ENCODE measurements at places on chromosomes 5 and 9.
A peak's percentile ranks its signal among the peaks of the same experiment; 100 is the strongest.

- peaks cover 12% of the 10 kb centered on the region for H3K36me3 ChIP-seq
- H3K4me3 ChIP-seq = no peak overlapping the region
- DNase-seq = no peak
- no peaks in the 10 kb centered on the region for H3K4me1 ChIP-seq
- no peak overlapping the region for H3K27ac ChIP-seq
These were observed 14.9 kb downstream of the XPA start for GRCh38 chr9:97682242-97682641.

- no peak overlapping the region for H3K27ac ChIP-seq
- peak; percentile 50 for DNase-seq
- no peaks in the 10 kb centered on the region for H3K4me1 ChIP-seq
- no peak overlapping the region for H3K4me3 ChIP-seq
- peaks cover 2% of the 10 kb centered on the region for H3K36me3 ChIP-seq
These were observed 124.9 kb upstream of the RUSC2 start for GRCh38 chr9:35364817-35365585.

DNA sequence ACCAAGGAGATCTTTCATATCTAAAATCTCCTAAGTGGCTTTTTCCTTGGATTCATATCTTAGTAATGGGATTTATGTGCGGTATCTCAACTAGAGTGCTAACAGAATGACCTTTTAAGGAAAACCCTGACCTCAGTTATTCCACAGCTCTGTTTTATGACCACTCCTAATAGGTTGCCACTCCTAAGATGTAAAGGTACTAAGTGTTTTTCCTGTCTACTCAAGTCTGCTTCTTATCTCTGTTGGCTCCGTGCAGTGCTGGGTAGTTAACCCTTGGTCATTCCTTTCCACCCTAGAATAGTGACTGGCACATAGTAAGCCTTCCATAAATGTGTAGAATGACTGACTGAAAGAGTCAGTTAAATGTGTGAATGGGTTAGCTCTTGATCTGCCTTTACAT, 161.4 kb downstream of the DOCK2 start:
- H3K27me3 ChIP-seq = no peaks in the 10 kb centered on the region
- H3K27ac ChIP-seq = no peak overlapping the region
- no peak overlapping the region for H3K4me3 ChIP-seq
- H3K4me1 ChIP-seq = no peaks in the 10 kb centered on the region
- DNase-seq = peak; percentile 3
- no peaks in the 10 kb centered on the region for H3K36me3 ChIP-seq

- H3K27ac ChIP-seq = peak overlapping the region; percentile 49
- H3K4me3 ChIP-seq = peak overlapping the region; percentile 68
- peaks cover 12% of the 10 kb centered on the region for H3K36me3 ChIP-seq
- H3K4me1 ChIP-seq = no peaks in the 10 kb centered on the region
- DNase-seq = peak; percentile 91
These were observed 166.8 kb downstream of the ATP10B start for GRCh38 chr5:160685219-160685618.

DNA sequence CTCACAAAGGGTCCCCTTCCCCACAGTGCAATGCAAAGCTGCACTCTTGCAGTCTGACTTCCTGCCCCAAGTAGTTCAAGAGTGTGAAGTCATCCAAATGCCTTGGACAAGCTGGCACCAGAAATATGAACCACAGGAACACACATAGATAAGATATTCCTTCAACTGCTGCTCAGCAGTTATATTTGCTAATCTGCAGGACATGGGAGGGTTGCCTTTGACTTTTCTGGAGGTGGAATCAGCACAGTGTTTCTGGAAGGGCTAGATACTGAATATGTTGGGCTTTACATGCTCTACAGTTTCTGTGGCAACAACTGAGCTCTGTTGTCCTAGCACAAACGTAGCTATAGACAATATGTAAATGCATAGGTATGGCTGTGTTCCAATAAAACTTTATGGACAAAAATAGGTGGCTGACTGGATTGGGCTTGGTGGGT, 96.7 kb upstream of the PCA3 start:
- peaks cover 8% of the 10 kb centered on the region for H3K36me3 ChIP-seq
- H3K4me1 ChIP-seq = no peaks in the 10 kb centered on the region
- DNase-seq = no peak
- no peak overlapping the region for H3K4me3 ChIP-seq
- no peak overlapping the region for H3K27ac ChIP-seq
- H3K27me3 ChIP-seq = no peaks in the 10 kb centered on the region

GRCh38 chr9:107635803-107636174, 146.2 kb upstream of the KLF4 start:
- no peak overlapping the region for H3K4me3 ChIP-seq
- peak; percentile 39 for DNase-seq
- H3K36me3 ChIP-seq = no peaks in the 10 kb centered on the region
- H3K27me3 ChIP-seq = no peaks in the 10 kb centered on the region

DNA sequence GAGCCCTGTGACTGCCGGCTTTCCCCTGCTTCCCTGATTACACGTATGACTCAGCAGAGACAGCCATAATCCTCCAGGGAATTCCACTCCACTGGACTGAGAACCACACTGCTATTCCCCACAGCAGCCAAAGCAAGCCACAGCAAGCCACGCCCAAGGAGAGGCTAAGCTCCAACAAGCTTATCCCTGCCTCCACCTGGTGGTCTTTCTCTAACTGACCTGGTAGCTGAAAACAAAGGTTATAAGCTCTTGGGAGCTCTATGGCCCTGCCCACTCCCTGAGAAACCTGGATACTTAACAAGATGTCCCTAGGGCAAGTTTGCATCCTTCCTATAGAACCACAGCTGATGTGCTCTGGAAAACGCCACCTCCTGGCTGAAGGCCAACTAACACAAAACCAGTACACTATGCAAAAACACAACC, 613.7 kb upstream of the CDH18 start:
- no peaks in the 10 kb centered on the region for H3K36me3 ChIP-seq
- H3K27ac ChIP-seq = no peak overlapping the region
- no peak overlapping the region for H3K4me3 ChIP-seq
- H3K4me1 ChIP-seq = no peaks in the 10 kb centered on the region

GRCh38 chr9:13919401-13919800, 394.5 kb downstream of the NFIB start:
- no peak overlapping the region for H3K27ac ChIP-seq
- H3K36me3 ChIP-seq = no peaks in the 10 kb centered on the region
- no peak for DNase-seq
- H3K27me3 ChIP-seq = no peaks in the 10 kb centered on the region
- no peak overlapping the region for H3K4me3 ChIP-seq
- no peaks in the 10 kb centered on the region for H3K4me1 ChIP-seq

GRCh38 chr5:84727708-84728107, 343.0 kb upstream of the EDIL3 start:
- H3K4me1 ChIP-seq = no peaks in the 10 kb centered on the region
- DNase-seq = no peak
- no peaks in the 10 kb centered on the region for H3K27me3 ChIP-seq
- H3K4me3 ChIP-seq = no peak overlapping the region
- H3K27ac ChIP-seq = no peak overlapping the region
- H3K36me3 ChIP-seq = no peaks in the 10 kb centered on the region

DNA sequence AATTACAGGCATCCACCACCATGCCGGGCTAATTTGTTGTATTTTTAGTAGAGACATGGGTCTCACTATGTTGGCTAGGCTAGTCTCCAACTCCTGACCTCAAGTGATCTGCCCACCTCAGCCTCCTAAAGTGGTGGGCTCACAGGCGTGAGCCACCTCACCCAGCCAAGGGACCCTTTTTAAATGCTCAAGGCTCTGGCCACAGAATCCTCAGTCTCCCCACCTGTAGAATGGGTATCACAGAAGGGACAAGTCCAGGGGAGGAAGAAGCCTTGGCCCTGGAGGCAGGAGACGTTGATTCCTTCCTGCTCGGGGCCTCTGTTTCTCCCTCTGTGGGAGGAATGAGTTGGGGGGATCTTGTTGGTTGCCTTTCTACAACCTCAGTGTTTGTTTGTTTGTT, 45.7 kb downstream of the GTF3C4 start:
- H3K27me3 ChIP-seq = no peaks in the 10 kb centered on the region
- H3K4me3 ChIP-seq = no peak overlapping the region
- no peaks in the 10 kb centered on the region for H3K36me3 ChIP-seq
- no peak for DNase-seq

DNA sequence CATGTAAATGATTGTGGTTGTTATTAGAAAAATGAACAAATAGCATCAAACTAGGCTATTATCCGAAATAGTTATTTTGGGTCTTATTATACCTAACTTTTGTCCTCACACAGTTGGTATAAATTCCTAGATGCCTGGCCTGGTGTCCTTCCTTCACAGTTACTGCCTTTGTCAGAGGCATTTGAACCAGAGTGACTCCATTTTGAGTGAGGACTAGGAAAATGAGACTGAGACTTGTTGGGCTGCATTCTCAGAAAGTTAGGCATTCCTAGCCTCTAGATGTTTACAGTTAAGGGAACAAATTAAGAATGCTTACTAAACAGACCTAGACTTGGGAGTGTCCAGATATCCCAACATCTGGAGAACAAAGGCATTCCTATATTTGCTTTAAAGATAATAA, 283.5 kb upstream of the C9orf72 start:
- no peaks in the 10 kb centered on the region for H3K27me3 ChIP-seq
- no peak overlapping the region for H3K27ac ChIP-seq
- DNase-seq = no peak
- H3K36me3 ChIP-seq = no peaks in the 10 kb centered on the region
- no peaks in the 10 kb centered on the region for H3K4me1 ChIP-seq

DNA sequence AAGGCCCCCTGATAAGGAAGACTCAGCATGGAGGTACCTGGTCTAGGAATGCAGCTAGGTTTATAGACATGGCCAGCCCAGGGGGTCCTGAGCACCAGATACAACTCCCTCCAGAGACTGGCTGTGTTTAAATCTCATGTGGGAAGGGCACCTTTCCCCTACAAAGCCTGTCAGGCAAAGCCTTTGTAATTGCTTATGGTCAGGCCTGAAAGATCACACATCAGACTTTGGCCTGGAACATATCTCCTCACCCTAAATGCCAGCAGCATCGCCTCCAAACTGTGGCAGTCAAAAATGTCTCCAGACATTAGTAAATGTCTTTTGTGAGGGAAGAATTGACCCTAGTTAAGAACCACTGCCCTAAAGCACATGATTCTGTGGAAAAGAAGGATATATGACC, 51.6 kb upstream of the MACIR start:
- H3K27me3 ChIP-seq = no peaks in the 10 kb centered on the region
- H3K27ac ChIP-seq = no peak overlapping the region
- H3K36me3 ChIP-seq = peaks cover 3% of the 10 kb centered on the region
- H3K4me3 ChIP-seq = no peak overlapping the region
- DNase-seq = no peak

DNA sequence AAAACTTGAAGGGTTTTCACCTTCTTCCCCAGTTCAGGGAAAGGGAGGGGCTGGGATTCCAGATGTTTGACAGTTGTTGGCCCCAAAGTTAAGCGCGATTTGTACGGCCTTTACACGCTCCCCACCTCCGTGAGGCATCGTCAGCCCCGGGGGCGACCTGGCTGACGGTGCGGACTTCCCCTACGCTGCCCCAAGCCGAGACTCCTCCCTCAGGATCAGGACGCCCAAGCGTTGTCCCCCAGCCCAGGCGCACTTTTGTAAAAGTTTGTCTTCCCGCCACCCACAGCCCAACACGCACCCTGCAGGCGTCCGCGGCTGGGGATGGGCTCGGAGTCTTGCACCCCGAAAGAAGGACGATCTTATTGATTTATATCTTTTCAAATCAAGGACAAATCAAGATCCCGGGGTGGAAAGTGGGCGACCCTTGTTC, 713 bp downstream of the MOB3B start:
- H3K4me1 ChIP-seq = no peaks in the 10 kb centered on the region
- peaks cover 3% of the 10 kb centered on the region for H3K36me3 ChIP-seq
- peak; percentile 61 for DNase-seq
- H3K4me3 ChIP-seq = peak overlapping the region; percentile 82
- H3K27me3 ChIP-seq = no peaks in the 10 kb centered on the region

- H3K36me3 ChIP-seq = no peaks in the 10 kb centered on the region
- H3K4me3 ChIP-seq = no peak overlapping the region
- no peak overlapping the region for H3K27ac ChIP-seq
- H3K4me1 ChIP-seq = no peaks in the 10 kb centered on the region
- DNase-seq = peak; percentile 61
These were observed 173.0 kb upstream of the DAPK1 start for GRCh38 chr9:87324613-87325194.

GRCh38 chr9:106500171-106500570, 362.8 kb upstream of the ZNF462 start:
- no peaks in the 10 kb centered on the region for H3K36me3 ChIP-seq
- no peak overlapping the region for H3K4me3 ChIP-seq
- H3K27ac ChIP-seq = no peak overlapping the region

- DNase-seq = peak; percentile 81
- peaks cover 2% of the 10 kb centered on the region for H3K36me3 ChIP-seq
- peak within 1 kb of the TSS; percentile 87 for H3K27ac ChIP-seq
- peaks cover 4% of the 10 kb centered on the region for H3K4me1 ChIP-seq
These were observed at the start of gene ITGA2 for GRCh38 chr5:52989025-52989780. ITGA2 (plus strand) TSS chr5:52989352; CDS start chr5:52989469, 117 bp downstream.

GRCh38 chr5:143233031-143233430, 170.5 kb downstream of the NR3C1 start:
- H3K36me3 ChIP-seq = no peaks in the 10 kb centered on the region
- no peak overlapping the region for H3K4me3 ChIP-seq
- H3K27me3 ChIP-seq = no peaks in the 10 kb centered on the region
- DNase-seq = no peak
- H3K4me1 ChIP-seq = no peaks in the 10 kb centered on the region

DNA sequence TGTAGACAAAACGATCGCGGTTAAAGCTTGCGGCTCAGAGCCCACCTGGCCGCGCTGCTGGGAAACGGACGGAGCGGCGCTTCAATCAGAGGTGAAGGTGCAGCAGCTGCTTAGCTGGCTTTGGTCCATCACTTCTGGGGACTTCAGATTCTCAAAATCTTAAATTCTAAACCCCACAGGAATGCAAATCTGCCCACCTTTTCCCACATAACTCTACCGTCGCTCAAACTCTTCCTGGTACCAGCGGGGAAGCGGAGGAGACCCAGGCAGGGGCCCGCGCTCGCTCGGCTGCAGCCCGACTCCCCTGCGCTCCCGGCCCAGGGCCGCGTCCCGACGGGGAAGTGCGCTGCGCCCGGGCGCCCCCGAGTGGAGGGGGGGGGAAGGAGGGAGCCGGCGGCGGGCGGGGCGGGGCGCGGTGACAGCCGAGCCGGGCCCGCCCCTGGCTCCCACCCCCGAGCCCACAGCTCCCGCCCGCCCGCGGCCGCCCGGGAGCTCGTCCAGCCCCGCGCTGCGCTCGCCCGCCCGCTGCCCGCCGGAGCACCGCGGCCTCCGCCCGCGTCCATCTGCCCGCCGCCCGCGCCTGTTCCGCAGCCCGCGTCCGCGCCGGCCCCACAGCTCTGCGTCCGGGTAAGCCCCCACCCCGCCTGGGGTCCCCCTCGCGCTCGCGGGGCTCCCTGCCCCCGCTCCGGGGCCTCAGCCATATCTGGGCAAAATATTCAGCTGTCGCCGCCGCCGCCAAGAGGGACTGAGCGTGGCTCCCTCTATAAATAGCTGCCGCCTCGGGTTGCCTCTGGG, at the start of gene TMOD1:
TMOD1 (plus strand) TSS at position 490 of the 795 bp plus-strand sequence. CDS start 22,523 bp downstream, outside the sequence.
- no peak within 1 kb of the TSS for H3K27ac ChIP-seq
- no peaks in the 10 kb centered on the region for H3K36me3 ChIP-seq
- no peaks in the 10 kb centered on the region for H3K4me1 ChIP-seq
- peak; percentile 64 for DNase-seq

- no peak overlapping the region for H3K4me3 ChIP-seq
- H3K36me3 ChIP-seq = no peaks in the 10 kb centered on the region
- H3K4me1 ChIP-seq = no peaks in the 10 kb centered on the region
These were observed 362.9 kb upstream of the TLE4 start for GRCh38 chr9:79208791-79209396.

Measured in small intestine (tissue), 16 donors.